ENCODE measurements at places on chromosomes 2 and 18.

- DNase-seq, result no peak
Measured at GRCh38 chr18:23968638-23969604, 45.6 kb upstream of the TTC39C start.

DNA sequence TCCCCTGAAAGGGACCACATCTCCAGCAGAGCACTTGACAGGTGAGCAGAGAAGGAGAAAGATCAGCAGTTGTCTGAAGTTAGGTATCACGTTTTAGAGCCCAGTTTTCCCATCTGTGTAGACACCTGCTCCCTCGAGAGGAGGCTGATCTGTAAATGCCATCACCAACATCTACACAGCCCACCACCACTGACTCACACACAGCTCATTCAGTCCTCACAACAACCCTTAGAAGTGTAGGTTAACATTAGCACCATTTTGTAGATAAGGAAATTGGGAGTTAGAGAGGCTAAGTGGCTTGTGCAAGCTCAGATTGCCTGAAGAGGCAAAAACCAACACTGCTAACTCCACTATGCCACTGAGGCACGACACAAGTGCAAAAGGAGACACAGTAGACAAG is 37.2 kb upstream of the STAT1 start:
- no peak for DNase-seq

DNA sequence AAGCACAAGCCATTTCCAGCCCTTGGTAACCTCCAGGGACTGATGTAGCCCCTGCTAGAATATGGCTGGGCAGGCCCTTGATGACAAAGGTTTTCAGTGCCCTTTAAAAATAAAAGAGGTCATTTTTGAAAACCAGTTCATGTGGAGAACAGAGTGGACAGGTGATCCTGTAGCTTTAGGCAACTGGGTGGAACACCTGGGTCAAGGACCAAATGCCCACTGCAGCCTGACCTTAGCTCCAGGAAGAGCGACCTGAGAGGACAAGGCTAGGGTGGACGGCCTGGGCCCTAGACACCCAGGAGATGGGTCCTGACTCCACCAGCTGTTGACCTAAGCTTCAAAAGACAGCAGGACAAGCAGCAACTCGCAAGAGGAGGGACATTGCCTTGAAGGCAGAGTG is 116.6 kb downstream of the LIPG start:
- no peak for DNase-seq

- DNase-seq, result no peak
Measured at GRCh38 chr18:38305961-38306360, 740.4 kb upstream of the CELF4 start.

GRCh38 chr2:223596208-223596607 is 6.0 kb downstream of the SCG2 start:
- no peak for DNase-seq

DNA sequence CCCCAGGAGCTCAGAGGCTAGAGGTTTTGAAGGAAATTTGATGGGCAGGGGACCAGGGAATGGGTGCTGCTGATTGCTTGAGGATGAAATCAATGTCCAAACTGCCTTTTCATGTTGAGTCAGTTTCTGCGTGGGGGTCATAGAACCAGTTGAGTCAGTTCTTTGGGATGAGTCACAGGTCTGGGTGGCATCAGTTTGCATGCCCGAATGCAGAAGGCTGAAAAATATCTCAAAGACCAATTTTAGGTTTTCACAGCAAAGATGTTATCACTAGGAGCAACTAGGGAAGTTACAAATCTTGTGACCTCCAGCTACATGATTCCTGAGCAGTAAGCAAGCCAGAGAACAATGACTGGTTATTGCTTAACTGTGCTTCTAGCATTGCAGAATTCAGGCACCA is 1135.1 kb upstream of the CRIM1 start:
- no peak for DNase-seq

All from stimulated activated CD8-positive, alpha-beta memory T cell treated with anti-CD3 and anti-CD28 coated beads, Interleukin-15, amount 100 ng/mL, for 24 hours (primary cell).